ENCODE measurements at places on chromosomes 16 and 17. TPM values are rescaled to one million over a fixed set of nuclear protein-coding genes. Genes with fewer than 3 reads are reported as not detected.

GRCh38 chr17:37430051-37430627 is 23.5 kb downstream of the TADA2A start:
- no peak for ATAC-seq

DNA sequence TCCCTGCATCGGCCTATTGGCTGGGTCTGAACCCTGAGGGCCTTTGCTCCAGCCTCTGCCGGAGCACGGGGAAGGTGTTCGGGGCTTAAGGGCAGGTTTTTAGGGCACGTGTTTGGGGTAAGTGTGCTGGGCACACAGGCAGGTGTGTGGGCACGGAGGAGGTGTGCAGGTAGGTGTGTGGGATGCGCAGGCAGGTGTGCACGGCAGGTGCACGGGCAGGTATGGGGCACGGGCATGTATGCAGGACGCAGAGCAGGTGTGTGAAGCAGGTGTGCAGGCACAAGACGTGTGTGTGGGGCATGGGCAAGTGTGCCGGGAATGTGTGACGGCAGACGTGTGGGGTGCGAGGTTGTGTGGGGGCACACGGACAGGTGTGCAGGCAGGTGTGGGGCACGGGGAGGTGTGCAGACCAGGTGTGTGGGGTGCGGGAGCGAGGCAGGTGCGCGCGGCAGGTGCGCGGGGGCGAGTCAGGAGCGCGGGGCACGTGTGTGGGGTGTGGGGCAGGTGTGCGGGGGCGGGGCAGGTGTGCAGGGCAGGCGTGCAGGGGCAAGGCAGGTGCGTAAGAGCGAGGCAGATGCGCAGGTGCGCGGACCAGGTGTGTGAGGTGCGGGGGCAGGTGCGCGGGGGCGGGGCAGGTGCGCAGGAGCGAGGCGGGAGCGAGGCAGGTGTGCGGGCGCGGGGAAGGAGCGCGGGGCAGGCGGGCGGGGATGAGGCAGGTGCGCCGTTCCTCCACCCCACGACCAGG is 28.6 kb upstream of the METRNL start:
- ATAC-seq, result no peak

DNA sequence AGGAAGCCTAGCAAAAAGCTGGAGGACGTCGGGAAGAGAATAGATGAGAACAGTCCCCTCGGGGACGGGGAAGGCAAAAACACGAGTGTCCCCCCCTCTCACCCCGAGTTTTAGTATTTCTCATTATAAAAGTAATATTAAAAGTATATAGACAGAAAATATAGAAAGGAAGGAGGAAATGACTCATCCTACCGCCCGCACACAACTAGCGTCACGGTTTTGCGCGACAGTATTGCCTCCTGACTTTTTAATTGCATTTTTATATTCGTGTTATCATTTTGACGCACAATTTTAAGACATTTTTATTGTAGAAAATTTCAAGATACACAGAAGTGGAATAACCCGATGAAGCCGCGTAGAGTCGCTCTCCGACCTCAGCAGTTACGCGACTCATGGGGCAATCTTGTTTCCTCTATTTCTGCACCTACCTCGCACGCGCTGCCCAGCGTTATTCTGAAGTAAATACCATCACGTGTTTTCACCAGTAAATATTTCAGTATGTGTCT is 652 bp upstream of the SLC25A19 start:
- ATAC-seq, result peak; percentile 5

DNA sequence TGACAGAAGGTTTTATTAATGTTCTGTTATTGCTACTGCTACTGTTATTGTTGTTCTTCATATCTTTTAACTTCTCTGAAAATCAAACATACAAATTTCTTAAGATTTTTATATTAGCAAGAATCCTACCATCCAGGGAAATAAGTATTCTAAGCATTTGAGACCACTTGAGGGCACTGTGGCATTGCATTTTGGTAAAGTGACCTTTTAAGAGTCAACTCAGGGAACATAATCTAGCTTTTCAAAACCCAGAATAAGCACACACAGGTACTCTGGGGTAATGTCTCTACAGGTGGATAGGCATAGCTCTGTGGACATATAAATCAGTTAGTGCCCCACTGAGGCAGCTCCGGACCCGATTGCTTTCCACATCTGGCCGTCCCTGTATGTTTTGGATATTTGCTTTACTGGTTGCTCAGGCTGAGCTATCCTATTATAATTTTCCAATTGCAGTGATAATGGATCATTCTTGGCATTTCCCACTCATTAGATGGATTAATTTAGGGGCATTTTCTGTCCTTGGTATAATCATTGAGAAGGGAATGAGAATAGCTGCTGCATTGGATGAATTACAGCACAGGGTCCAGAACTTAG is 1425.1 kb upstream of the CDH8 start:
- ATAC-seq, result no peak

- ATAC-seq, result no peak
Measured at GRCh38 chr16:74107795-74108610, 188.6 kb upstream of the PSMD7 start.

Gene AMFR
- total RNA-seq, result 172 TPM

GRCh38 chr17:17723354-17724261 is 42.4 kb downstream of the RAI1 start:
- no peak for ATAC-seq

Gene HSD3B7
- 10.1 TPM for total RNA-seq

- ATAC-seq, result no peak
Measured at GRCh38 chr17:61806936-61807335, 56.4 kb downstream of the BRIP1 start.

DNA sequence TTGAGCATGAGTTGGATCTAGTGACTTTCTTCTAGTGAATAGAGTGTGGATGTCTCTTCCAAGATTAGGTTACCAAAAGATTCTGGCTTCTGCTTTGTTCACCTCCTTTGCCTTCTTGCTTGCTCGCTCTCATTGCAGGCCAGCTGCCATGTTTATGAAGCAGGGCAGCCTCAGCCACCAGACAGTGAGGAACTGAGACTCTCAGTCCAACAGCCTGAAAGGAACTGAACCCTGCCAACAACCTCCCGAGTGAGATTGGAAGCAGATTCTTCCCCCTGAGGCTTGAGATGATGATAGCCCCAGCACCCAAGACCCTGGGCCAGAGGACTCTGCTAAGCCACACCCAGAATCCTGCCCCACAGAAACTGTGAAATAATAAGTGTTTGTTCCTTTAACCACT is 48.4 kb downstream of the NOG start:
- ATAC-seq, result no peak

DNA sequence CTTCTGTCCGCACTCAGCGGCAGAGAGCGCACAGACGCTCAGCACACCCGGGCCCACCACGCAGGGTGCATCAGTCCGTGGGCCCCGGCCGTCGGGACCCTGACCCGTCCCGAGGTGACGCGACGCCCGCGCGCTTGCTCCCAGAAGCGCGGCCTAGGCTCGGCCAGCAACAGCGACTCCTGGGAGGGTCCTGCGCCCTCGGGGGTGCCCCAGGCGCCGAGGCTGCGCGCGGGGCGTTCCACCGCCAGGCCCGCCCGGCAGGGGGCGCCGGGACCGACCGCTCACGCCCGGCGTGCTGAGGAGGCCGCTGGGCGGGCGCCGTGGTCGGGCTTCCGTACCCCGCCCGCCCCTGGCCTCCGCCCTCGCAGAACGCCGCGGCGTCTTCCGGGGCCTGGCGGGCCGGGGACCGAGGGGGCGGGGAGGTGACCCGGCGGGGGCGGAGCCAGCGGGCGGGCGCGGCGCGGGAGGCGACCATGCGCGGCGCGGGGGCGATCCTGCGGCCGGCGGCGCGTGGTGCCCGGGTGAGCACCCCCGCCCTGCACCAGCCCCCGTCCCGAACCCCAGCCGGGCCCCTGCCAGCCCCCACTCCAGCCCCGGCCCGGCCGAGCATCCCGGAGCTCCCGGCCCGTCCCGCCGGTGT is at the start of gene CISD3:
Gene CISD3 (plus strand): TSS at position 456 of the 640 bp plus-strand sequence. CDS start 18 bp downstream, at position 474.
- peak; percentile 97 for ATAC-seq

GRCh38 chr16:48136547-48137360 is 19.0 kb downstream of the ABCC12 start:
- no peak for ATAC-seq

- ATAC-seq, result no peak
Measured at GRCh38 chr16:64648282-64648681, 473.6 kb downstream of the CDH11 start.

DNA sequence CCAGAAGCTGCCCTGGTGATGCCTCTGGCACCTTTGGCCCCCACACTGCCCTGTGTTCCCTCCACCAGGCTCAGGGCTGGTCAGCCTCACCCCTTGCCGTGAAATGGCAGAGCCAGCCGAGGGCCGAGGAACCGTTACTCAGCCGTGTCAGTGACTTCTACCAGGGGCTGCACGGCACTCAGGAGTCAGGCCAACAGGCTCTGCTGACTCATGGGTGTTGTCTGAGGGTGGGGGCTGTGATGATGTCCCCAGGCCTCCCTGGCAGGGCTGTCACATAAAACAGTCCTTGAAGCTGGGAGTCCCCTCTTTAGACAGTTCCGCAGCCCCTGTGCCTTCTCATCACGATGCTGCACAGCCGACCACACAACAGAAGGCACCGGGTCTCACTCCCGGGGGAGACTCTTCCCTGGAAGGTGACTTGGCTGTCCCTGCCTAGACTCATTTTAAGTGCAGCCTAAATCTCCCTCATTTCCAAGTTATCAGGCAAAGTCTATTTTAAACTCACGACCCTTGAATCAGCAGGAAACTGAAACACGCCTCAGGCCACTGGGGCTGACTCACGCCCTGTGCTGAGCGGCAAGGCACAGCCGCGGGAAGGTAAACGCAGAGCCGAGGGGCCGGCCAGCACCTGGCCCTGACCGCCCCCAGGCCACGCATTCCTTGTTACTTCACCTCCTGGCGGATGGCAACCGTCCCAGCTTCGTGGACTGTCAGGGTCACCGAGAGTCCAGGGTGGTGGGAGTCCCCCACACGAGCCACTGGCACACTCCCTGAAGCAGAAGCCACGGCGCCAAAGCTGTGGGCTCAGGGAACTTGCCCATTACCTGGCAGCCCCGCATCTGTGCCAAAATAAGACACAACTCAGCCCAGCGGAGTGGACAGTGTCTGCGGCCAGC is 102.6 kb downstream of the ZNF778 start:
- peak; percentile 34 for ATAC-seq

Gene TP53TG3B
- total RNA-seq, result not detected

DNA sequence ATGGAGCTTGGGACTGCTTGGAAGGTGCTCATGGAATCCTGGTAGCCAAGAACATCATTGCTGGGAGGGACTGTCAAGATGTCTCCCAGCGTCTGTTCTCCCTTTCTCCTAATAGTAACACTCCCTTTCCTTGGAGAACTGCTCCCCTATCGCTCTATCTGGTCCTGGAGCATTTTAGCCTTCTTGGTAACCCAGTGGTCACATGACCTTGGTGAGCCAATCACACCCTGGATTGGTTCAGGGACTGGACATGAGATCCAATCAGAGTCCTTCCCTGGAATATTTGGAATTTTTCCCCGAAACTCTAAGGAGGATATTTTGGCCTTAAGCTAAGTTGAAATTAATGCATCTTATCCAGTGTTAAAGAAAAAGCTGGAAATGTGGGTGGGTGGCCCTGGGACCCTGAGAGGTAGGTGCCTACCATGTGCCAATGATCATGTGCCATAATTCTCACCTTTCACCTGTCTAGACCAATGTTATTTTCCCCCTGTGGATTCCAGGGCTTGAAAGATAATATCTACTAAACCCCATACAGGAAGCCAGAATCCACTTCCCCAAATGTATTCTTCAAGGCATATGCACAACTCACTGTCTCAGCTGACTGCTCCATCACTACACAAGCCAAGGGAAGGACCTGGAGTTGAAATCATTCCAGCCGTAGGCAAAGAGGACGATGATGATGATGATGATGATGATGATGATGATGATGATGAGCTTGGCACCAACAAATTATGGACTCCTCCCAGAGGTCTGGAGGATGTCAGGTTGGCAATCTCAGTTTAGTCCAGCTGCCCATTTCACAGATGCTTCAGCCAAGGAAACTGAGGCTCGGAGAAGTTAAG is 193.2 kb downstream of the RAB11FIP4 start:
- ATAC-seq, result no peak

DNA sequence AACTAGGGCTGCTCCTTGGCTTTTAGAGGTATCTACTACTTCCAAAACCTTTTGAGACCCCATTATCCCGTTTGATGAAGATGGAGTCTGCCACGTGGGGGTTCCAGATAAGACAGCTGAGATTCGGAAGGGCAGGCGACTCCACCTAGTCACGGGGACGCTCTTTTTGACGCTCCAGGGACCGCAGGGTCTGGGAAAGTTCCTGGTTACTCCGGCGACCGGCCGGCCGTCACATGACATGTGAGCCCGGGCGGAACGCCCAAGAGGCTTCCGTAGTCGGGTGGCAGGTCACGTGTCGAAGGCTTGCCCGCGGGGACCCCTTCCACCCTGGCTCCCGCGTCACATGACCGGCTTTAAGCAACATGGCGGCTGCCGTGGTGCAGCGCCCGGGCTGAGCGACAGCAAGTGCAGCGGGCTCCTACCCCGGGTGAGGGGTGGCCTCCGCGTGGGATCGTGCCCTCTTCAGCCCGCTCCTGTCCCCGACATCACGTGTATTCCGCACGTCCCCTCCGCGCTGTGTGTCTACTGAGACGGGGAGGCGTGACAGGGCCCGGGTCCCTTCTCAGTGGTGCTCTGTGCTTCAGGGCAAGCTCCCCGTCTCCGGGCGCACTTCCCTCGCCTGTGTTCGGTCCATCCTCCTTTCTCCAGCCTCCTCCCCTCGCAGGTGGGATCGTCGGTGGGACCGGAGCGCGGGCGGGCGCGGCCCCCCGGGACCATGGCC is at the start of gene SPNS1:
Gene SPNS1 (plus strand): TSS at position 342 of the 721 bp plus-strand sequence. CDS start 374 bp downstream, at position 716.
- ATAC-seq, result peak; percentile 95

- ATAC-seq, result no peak
Measured at GRCh38 chr17:20310481-20310880, 156.9 kb downstream of the LGALS9B start.

GRCh38 chr16:56869513-56870275 is 4.7 kb downstream of the SLC12A3 start:
- no peak for ATAC-seq

DNA sequence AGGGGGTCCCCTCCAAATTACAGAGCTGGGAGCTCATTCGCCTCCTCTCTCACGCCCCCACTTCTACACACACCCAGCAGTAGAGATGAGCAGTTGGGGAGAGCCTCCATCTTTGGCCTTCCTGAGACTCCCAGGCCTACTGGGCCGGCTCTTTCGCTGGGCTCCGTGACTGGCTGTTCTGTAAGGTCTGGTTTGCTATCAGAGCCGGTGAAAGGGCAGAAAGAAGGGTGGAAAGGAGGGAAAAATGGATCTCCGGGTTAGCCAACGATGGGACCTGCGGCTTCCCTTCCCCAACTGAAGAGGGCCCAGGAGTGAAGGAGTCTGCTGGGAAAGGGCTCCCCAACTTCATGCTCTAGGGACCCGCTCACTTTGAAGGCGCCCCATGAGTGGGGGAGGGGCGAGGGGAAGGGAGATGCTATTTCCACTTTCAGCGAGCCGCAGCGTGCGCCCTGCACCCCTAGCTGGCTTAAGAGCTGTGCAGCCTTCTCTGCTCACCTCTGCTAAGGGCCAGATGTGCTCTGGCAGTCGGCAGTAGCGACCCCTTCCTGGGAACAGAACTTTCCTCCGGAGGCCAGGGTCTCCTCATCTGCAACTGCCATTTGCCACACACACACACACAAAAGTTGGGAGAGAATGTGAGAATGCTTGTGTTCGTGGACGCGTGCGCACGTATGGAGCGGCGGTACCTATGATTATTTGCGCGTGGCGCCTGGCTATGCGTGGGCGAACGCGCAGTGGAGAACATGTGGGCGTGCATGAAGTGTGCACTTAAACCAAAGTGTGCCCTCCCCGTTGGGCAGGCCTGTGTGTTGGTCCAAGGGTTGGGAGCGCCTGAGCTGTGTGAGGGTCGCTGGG is 2.9 kb upstream of the FOXF1 start:
- ATAC-seq, result no peak

Gene SLC16A13
- total RNA-seq, result 0.72 TPM

Gene DPEP2
- 1.3 TPM for total RNA-seq

Gene CDC27
- 60.0 TPM for total RNA-seq

Gene OR1G1
- total RNA-seq, result not detected

GRCh38 chr16:50747207-50747956 is 5.5 kb downstream of the CYLD start:
- ATAC-seq, result no peak

Gene PIK3R6
- 1.5 TPM for total RNA-seq
